ENCODE measurements at places on chromosomes 4 and X. TPM values are rescaled to one million over a fixed set of nuclear protein-coding genes. Genes with fewer than 3 reads are reported as not detected.

STPG2 gene
- total RNA-seq, result not detected

OTC gene
- total RNA-seq, result not detected

UGT2B17 gene
- total RNA-seq, result not detected

SMIM43 gene
- under 0.01 TPM for total RNA-seq

GYG2 gene
- total RNA-seq, result under 0.01 TPM

SLC39A8 gene
- 4.5 TPM for total RNA-seq

PNMA5 gene
- total RNA-seq, result not detected

GRCh38 chr4:109005523-109005922 lies 242.7 kb upstream of the ETNPPL start:
- peak; percentile 86 for DNase-seq

DNA sequence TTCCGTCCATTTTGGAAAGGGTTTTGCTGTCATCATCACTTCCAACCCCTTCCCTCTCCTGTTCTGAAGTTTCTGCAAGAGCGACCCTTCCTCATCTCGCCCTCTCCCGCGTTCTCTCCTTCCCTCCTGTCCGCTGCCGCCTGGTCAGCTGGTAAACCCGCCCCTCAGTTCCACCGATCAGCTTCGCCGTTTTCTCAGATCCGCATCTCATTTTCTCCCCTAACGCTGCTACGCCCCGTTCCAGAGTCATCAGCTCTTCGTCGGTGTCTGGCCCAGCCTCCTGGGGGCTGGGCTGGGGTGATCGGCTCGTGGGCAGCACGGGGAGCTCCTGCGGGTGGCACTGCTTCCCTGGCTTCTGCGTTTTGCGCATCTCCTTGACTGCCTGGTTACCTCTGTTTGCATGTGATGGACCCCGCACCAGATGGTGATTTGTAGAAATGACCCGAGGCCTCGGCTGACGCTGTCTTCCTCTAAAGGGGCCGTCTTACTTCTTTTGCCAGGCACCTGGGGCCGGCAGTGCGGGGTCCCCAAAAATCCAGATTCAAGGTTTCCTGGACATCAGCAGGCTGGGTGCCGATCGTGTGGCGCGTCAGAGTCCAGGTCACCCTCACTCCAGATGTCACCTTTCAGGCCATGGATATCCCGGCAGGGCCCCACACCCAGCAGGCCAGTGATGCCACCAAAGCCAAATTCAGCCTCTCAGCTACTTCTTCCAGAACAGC lies 13.4 kb downstream of the CTBP1 start:
- no peak for DNase-seq

DNA sequence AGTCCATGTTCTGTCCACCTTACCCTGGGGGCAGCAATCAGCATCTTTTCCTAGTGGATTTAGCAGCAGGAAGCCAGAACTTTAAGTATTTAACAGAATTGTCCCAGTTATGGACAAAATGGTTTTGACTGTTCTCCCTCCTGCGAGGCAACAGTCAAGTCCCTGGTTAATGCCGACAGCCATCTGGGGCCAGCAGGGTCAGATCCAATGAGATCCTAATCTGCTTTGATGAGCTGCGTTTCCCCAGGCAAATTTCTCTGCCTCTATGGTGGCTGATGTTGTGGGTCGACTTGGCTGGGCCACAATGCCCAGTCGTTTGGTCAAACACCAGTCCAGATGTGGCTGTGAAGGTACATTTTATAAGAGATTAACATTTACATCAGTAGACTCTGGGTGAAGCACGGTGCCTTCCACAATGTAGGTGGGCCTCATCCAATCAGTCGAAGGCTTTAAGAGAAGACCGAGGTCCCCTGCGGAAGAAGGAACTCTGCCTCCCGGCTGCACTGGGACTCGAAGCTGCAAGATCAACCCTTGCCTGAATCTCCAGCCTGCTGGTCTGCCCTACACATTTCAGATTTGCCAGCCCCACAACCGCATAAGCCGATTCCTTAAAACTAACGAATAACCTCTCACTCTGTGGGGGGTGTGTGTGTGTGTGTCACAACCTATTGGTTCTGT lies 89.0 kb upstream of the C4orf50 start:
- DNase-seq, result no peak

DNA sequence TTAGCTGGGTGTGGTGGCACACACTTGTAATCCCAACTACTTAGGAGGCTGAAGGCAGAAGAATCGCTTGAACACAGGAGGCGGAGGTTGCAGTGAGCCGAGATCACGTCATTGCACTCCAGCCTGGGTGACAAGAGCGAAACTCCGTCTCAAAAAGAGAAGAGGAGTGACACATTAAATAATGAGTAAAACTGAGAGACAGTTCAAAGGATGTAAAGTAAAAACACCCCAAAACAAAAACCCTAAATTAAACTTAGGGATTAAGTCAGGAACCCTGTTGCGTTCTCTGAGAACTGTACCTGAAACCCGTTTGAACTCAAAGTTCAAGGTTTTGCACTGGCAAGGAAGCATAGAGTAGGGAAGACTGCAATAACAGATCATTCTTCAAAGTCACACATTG lies 141.7 kb downstream of the BRWD3 start:
- no peak for DNase-seq

DNA sequence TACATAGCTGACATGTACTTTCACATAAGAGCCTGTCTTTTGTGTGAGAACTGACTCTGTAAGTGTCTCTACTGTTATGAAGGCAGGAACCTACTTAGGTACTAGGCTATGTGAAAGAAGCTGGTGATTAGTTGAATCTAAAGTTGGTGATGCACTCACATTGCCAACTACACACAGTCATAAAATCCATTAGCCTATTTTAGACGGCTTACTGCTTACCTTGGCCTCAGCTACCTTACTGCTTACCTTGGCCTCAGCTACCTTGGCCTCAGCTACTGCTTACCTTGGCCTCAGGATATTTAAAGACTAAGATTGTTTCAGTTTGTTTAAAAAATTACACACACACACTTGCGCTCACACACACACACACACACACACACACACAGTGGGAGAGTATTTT lies 549.7 kb downstream of the IL1RAPL1 start:
- no peak for DNase-seq

- DNase-seq, result no peak
Measured at GRCh38 chr4:76055016-76055415, 19.1 kb upstream of the CXCL11 start.

GRCh38 chrX:110703641-110704040 lies 92.0 kb downstream of the CHRDL1 start:
- DNase-seq, result no peak

GRCh38 chrX:130196466-130196865 lies 24.7 kb downstream of the RAB33A start:
- DNase-seq, result no peak

- DNase-seq, result no peak
Measured at GRCh38 chr4:4866124-4866865, 6.8 kb downstream of the MSX1 start.

DNA sequence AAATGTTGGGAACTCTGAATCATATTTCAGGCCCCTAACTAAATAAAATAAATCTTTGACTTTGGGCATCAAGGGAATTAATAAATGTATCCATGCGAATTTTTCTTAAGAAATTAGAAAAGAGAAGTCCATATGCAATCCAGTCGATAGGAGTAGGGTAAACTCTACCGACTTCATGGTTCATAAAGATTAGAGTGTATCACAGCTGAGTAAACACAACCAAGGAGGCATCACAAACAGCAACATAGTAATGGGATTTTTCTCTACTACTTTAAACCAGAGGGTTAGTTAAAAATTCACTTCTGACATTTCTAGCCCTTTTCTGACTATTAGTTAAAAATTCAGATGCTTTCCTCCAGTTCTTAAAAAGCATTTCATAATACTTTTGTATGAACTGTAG lies 19.9 kb downstream of the SEPTIN11 start:
- no peak for DNase-seq

Data from bronchial epithelial cell (primary cell).